ENCODE measurements at places on chromosomes 12 and 14. TPM values are rescaled to one million over a fixed set of nuclear protein-coding genes. Genes with fewer than 3 reads are reported as not detected.

Gene GABARAPL1
- 90.6 TPM for total RNA-seq

Gene USP44
- total RNA-seq = 0.49 TPM

Gene PCED1B
- 6.9 TPM for total RNA-seq

Gene OGFOD2
- total RNA-seq = 26.0 TPM

Gene TAS2R31
- total RNA-seq = 3.2 TPM

- no peak for DNase-seq
Measured at GRCh38 chr12:90970471-90970870, 15.5 kb upstream of the CCER1 start.

DNA sequence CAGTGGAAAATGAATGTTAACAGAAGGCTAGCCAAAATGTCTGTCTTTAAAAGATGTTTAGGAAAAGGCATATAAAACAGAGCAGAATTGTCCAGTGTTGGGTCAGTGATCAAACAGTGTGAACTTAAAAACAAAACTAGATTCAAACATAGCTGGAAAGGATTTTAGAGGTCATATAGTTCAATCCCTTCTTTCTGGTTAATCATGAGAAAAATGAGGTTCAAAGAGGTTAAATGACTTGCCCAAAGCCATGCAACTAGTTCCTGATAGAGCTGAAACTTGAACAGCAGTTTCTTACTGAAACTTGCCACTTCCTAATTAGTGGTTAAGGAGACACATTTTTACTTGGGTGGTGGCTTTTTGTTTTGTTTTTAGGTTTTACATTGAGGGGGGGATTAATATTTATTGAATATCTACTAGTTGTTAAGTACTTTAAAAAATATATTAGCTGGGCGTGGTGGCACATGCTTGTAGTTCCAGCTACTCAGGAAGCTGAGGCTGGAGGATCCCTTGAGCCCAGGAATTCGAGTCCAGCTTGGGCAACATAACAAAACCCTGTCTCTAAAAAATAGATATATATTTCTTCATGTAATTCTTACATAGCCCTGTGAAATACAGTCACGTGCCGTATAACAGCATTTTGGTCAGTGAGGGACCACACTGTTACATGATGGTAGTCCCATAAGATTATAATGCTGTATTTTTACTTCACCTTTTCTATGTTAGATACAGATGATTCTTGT lies 20.4 kb downstream of the ACVR1B start:
- DNase-seq = no peak

DNA sequence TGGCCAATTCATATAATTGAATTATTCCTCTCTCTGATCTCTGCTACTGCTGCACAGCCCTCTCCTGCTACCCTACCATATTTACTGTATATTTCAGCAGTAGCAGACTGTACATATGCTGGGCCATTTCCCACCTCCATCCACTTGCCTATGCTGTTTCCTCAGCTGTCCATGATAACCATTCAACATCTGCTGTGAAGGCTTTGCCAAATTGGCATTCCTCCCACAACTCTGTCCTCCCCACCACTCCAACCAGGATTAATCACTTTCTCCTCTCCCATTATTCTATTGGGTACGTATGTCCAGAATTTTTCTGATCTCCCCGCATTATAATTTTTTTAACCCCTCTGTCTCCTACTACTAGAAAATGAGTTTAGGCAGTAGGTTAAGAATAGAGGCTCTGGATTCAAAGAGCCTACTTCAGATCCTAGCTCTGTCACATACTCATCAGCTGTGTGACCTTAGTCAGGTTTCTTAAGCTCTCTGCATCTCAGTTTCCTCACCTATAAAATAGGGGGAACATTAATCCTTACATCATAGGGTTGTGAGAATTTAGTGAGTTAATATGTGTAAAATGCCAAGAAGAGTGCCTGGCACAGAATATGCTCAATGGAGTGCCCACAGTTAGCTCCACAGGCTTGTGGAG lies 123.3 kb downstream of the KICS2 start:
- no peak for DNase-seq

DNA sequence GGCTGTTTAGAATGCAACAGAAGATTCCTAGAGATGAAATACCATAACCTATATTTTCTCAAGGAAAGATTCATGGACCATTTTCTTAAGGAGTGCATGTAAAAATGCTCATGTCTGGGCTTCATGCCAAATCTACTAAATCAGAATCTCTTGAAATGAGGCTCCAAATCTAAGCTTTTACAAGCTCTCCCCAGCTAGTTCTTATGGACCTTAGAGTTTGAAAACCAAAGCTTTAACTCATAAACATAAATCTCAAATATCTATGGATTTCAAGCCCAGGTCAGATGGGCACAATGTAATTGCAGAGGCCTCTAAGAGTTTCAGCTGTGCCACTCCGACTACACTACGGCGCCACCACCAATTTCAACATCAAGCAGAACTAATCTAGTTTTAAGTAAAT lies 117.3 kb upstream of the CAND1 start:
- DNase-seq = no peak

DNA sequence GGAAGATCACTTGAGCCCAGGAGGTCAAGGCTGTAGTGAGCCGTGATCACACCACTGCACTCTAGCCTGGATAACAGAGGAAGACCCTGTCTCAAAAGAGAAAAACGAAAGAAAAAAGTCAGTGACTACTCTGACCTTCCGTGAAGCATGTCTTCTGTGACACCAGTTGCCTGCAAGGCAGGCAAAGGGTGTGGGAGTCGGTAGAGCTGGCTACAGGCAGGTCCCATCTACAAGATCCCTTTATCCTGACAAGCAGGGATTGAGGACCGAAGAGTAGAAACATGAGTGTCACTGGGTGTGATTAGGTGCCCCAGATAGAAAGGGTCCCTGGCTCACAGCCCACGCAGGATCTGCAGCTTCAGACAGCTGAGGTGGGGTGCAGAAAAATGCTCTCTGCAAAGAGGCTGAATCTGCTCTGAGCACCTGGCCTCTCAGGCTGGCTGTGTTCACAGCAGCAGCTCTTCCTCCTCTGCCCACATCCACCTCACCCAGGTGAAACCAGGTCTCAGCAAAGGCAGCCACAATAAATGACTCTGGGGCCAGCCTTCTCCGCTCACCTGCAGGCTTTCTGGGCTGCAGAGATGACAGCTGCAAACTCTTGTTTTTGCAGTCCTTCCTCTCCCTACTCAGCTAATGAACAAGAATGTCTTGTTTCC lies 28.6 kb upstream of the HSP90B1 start:
- no peak for DNase-seq

- no peak for DNase-seq
Measured at GRCh38 chr14:93579178-93579577, 148.4 kb downstream of the UNC79 start.

GRCh38 chr12:25186038-25186787 lies 8.7 kb downstream of the DNAI7 start:
- no peak for DNase-seq

- no peak for DNase-seq
Measured at GRCh38 chr12:21546716-21547115, 20.6 kb downstream of the SPX start.

GRCh38 chr14:68691792-68692118 lies 101.1 kb downstream of the ZFP36L1 start:
- DNase-seq = no peak

- no peak for DNase-seq
Measured at GRCh38 chr14:38098074-38098836, 109.4 kb upstream of the SSTR1 start.

- DNase-seq = no peak
Measured at GRCh38 chr12:67593041-67593440, 55.5 kb upstream of the DYRK2 start.

All from vagina (tissue), 2 donors.